ENCODE measurements at places on chromosomes 16 and 17.

GRCh38 chr17:44262654-44263225 is 5.2 kb downstream of the SLC4A1 start:
- DNase-seq, result no peak

DNA sequence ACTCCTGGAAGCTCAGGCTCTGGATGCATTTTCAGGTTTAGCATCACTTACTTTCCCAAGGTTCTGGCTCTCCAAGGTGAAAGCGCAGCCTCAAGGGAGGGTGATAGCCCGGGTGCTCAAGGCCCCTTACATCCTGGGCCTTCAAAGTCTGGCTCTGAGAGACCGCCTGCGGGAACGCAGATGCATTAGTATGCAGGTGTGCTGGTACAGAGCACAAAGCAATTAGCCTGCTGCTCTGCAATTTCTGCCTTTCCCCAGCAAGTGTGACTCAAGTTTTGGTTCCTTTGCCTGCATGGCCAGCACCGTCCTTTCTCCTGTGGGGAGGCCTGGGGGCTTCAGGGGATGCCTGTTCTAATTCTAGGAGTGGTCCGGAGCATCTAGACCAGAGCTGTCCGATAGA is 116.2 kb downstream of the AATF start:
- DNase-seq, result no peak

GRCh38 chr17:44793885-44794842 is 35.4 kb downstream of the ADAM11 start:
- no peak for DNase-seq

DNA sequence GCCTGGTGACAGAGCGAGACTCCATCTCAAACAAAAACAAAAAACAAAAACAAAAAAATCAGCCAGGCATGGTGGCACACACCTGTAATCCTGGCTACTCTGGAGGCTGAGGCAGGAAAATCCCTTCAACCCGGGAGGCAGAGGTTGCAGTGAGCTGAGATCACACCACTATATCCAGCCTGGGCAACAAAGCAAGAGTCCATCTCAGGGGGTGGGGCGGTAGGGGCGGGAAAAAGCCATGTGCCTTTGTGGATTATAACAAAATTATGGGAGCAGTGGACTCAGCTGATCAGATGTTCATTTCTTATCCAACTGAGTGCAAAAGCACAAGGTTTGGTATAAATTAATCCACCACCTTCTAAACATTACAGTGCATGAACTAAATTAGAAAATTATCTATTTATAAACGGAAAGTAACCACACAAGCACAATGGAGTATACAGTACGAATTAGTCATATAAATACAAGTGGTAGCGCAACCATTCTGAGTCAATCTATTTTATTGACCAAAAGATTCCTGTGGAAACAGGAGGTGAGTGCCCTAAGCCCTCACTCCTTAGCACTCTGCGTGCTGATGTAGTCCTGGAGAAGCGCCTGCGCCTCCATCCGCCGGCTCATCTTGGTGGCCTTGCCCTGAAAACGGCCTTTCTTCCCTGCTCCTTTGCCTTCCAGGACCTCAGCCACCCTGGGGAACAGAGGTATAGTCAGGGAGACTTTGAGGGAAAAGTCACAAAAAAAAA is 14.0 kb downstream of the AARSD1 start:
- DNase-seq, result no peak

GRCh38 chr17:36645422-36645821 is 44.0 kb downstream of the MRM1 start:
- DNase-seq, result no peak

DNA sequence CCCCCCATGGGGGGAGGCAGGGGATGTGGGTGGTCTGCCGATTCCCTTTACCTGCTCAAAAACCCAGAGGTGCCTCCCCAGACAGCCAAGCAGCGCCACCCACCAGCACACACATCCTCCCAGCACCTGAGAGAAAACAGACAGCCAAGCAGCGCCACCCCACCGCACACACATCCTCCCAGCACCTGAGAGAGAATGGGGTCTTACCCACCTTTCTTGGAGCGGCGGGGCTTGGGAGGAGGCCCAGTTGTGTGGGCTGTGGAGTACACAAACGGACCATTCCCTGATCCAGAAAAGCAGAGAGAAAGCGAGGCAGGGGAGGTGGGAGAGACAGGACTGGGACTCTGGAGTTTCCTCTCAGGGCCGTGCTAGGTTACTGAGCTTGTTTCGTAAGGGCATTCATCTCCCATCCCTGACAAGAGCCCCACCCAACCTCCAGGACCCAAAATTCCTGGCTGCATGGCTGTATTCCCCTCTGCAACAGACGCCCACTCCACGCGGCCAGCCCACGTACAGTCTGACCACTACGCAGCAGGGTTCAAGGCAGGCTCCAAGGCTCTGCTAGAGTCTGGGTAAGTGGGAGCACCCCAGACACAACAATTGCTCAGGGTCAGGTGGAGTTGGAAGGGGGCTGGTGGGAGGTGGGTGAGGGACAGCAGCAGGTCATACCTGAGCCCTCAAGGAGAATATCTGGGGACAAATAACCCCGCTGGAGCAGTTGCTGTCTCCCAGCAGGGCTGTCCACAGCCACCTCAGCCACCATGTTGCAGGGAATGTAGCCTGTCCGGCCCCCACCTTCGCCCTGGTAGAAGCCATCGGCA is 22.3 kb downstream of the TSPOAP1 start:
- no peak for DNase-seq

GRCh38 chr16:86050591-86051367 is 151.8 kb downstream of the IRF8 start:
- DNase-seq, result no peak

- DNase-seq, result no peak
These were observed 119.9 kb upstream of the TMEM97 start for GRCh38 chr17:28199115-28199514.

DNA sequence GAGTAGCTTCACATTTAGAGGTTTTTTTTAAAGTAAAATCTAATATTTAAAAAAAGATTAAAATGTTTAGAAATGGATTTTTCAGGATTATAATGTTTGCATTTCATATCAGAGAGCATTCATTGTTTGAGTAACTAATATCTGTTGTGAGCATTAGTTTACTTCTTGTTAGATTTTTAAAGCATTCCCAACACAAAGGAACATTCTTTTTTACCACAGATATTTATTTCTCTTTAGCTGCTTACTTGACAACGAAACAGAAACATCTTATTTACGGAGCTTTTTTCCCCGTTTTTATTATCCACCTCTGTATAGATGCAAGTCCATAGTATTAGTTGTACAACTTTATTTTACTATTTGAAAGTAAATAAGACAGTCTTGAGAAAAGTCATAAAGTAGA is 53.0 kb downstream of the NFAT5 start:
- no peak for DNase-seq

DNA sequence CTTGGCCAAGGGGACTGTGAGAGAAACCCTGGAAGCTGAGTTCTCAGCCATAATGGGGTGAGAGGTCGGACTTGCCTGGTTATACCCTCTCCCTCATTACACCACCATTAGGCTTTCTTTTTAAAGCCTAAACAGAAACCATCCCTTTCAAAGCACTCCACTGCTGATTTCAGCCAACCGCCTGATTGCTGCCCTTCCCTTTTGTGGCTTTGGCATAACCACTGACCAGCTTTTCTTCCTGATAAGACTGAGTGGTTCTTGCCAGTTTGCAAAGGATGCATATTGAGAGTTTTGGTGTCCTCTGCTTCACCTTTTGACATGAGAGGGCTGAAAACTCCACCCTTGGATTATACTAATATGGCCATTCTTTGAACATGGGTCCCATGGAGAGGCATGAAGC is 308.2 kb upstream of the GOT2 start:
- DNase-seq, result no peak

GRCh38 chr16:2778630-2778958 is 1.5 kb upstream of the ELOB start:
- no peak for DNase-seq

DNA sequence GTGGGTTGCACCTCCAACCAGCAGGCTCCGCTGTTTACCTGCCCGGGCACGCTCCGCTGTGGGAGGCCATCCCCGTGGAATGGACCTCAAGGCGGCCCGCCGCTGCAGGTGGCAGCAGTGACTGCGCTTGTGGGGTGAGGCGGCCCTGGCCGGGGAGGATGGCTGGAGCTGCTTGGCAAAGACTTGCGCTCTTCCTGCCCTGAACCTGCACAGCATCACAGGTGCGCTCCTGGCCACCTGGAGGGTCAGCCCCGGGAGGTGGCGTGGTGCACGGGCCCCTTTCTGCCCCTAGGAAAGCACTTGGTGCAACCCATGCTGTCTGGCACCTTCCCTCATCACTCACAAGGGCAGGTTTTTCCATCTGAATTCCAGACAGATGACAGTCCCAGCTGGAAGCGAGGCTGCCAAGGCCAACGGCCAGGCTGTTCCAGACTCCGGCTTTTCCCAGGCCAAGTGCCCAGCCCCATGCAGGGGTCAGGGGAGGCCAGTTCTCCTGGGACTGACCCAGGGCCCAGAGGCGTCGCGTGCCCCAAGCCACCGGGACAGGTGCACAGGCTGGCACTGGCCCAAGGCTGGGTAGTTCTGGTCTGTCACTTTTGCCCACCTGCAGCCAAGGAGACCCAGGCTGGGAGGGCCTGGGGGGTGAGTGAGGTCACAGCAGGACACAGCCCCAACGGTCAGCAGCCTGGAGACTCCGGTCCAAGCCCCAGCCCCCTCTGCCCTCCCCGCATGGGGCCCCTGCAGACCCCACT is 13.3 kb downstream of the UTS2R start:
- peak; percentile 46 for DNase-seq

DNA sequence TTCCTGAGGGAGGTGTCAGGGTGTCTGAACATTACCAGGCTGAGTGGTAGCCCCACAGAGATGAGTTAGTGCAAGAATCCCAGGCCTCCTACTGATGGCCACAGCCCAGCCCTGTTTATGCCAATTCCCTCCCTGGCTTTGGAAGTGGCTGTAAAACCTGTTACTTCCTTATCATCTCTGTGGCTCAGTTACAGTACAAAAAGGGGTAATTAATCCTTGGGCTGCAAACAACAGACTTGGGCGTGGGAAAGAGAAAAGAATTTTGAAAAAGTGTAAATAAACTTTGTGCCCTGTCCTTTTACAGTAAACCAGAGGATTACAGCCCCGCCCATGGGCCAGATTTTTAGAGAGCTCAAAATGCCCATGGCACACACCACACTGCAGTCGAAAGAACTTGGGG is 73.1 kb upstream of the AXIN2 start:
- DNase-seq, result no peak

DNA sequence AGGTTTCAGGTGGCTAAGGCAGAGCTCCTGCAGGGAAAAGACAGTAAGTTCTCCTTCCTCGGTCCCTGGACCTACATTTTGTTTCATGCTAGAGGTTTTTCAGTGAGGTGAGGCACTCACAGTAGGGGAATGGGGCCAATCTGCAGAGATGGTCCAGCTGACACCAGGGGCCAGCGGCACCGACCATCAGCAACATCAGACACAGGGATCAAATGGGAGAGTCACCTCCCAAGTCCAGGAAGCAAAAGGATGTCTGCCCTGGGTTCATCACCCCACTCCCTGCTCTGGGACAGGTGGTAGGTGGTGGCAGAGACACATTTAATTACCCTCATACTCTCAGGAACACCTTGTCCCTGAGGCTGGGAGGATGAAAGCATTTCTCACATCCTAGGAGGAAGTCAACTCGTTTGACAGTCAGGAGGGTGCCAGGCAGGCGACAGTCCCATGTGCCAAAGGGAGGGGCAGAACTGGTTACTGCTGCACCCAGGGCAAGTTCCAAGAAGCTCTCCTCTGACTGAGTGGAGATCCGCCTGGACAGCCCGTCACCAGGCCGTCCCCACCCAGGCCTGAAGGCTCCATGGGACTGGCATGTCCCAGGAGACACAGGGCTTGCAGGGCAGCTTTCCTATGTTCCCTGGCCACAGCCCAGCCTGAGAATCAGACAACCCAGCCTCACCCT is 19.2 kb downstream of the ATP6V0D1 start:
- DNase-seq, result no peak

GRCh38 chr17:80035687-80035936 is at the start of gene TBC1D16:
TBC1D16 (minus strand) TSS chr17:80035872; CDS start chr17:80013547, 22,325 bp downstream.
- no peak for DNase-seq

- peak; percentile 12 for DNase-seq
These were observed 47.8 kb upstream of the HAS3 start for GRCh38 chr16:69057400-69058378.

- DNase-seq, result no peak
These were observed 116.0 kb downstream of the CYLD start for GRCh38 chr16:50857881-50858280.

GRCh38 chr17:75277664-75278071 is 6.6 kb upstream of the MIF4GD start:
- DNase-seq, result no peak

- DNase-seq, result no peak
These were observed 45.9 kb upstream of the MGAT5B start for GRCh38 chr17:76822184-76822778.

DNA sequence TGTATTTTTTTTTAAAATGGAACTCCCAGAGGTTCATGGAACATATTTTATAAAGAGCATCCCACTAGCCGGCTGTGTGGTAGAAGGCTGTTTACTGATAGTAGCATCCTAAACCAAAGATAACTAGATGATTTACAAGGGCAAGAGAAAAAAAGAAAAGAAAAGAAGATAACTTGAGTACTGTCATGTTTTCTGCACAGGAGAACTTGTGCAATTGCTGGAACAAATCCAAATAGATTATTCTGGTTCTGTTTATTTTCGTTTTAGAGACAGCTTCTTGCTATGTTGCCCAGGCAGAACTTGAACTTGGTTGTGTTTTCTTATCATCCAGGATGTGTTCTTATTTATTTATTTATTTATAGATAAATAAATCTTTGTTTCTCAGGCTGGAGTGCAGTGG is 20.9 kb upstream of the PPM1D start:
- no peak for DNase-seq

DNA sequence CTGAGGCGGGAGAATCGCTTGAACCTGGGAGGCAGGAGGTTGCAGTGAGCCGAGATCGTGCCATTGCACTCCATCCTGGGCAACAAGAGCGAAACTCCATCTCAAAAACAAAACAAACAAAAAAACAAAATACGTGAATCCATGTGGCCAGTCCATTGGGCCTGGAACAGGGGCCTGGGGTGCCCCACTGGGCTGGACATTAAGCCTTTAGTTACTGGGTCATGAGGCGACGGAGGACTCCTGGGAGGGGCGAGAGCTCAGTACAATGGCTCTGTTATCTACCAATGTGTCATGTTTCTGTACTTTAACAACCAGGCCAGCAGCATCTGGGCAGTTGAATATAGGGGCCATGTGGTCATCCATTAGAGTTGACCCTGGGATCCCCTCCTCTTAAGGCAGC is 18.9 kb upstream of the CLEC18A start:
- DNase-seq, result no peak

- no peak for DNase-seq
These were observed 4.2 kb downstream of the DPH1 start for GRCh38 chr17:2034157-2034556.

- no peak for DNase-seq
These were observed 48.4 kb downstream of the AKAP1 start for GRCh38 chr17:57133486-57133885.

DNA sequence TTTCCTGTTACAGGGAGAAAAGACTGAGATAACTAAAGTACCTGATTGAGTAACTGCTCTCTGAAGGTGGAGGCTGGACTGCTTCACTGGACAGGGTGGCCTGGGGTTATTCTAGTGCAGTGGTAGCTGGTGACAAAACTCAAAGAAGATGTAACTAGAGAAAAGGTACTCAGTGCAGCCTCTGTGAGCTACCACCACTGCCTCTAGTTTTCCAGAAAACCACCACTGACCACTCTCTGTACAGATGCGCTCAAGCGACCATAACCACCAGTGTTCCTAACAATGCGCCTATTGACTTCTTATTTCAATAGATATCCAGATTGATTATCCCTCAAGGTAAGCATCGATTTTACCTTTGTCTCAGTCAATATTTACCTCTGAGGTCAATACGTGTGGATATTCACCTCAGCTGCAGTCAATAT is 492.2 kb downstream of the WWOX start:
- DNase-seq, result no peak

GRCh38 chr16:24736758-24737157 is 7.3 kb downstream of the TNRC6A start:
- DNase-seq, result no peak

All from NCI-H1092 (cell line).